ENCODE measurements at places on chromosomes 13 and 19.

DNA sequence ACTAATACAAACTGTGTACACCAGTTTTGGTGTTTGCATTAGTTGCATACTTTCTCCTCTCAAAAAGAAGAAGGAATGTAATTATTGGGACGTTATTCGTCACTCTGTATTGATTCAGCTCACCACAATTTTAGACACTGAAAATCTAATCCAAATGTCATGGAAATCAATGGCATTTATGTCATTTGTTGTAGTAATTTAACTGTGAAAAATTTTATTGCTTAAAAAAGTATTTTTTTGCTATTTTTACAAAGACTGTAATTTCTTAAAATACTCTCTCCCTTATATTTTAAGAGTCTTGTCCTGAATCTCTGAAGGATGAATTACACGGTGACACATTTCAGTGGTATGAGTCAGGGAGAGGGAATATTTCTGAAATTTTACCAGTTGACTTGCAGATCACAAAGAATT is 2117.6 kb downstream of the PCDH9 start:
- DNase-seq: no peak

DNA sequence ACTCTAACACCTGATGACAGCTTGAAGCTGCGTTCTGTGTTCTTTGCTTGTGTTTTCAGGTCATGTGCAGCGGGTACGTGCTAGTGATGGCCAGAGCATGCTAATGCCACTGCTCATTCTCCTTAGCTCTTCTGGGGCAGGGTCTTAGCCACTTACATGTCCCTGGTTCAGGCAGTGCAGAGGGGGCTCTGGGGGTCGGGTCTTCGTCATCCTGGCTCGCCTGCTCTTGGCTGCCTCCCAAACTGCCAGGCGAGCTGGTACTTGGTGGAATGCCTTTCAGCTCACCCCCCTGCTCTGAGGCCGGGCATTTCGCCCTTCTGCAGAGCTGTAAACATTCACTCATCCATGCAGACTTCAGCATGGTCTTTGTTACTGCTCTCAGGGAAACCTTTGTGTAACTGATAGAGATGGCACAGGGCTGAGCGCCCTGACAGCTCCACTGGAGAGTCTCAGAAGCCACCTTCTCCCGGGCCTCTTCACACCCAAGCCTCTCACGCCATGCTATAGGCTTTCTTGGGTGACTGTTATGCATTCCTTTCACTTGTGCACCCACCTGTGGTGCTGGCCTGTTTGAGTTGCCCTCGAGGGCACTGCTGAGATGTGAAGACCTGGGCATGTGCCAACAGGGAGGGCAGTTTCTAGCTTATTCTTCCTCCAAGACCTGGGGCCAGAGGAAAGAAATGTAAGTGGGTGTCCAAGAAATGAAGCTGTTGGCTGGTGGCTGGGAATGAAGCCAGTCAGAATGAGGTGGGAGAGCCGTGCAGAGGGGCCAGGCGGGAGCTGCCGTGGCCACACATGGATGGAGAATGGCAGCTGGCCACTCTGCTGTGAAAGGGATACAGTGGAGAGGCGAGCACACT is 24.4 kb downstream of the FAM124A start:
- DNase-seq: no peak

- peak; percentile 44 for DNase-seq
Measured at GRCh38 chr19:45558399-45558878, 26.2 kb downstream of the OPA3 start.

DNA sequence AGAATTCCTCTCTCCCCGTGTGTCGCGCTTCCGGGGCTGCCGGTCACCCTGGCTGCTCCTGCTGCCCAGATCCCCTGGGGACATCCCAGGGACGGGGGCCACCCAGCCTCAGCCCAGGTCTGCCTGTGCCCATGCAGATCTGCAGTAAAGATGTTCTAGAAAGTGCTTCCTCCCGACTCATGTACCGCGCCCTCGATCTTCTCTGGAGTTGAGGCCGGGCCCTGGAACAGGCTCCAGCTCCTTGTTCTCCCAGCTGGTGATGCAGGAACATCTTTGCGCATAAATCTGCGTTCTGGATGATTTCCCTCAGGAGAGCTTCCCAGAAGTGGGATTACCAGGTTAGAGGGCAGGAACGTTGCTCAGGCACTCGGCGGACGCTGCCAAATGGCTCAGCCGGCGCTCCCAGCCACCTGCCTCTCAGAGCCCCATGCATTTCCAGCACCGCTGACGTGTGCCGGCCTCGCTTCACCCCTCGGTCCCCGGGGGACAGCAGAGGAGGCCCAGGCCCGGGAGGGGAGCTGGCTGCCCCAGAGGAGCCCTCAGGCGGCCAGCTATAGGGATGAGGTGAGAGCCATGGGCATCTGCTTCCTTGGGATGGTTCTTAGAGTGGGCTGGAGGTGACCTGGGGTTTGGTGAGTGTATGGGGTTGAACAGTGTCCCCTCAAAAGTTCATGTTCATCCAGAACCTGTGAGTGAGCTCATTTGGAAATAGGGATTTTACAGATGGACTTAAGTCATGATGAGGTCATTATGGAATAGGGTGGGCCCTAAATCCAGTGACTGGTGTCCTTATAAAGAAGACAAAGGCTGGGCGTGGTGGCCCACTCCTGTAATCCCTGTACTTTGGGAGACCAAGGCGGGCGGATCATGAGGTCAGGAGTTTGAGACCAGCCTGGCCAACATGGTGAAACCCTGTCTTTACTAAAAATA is 42.6 kb downstream of the CRTC1 start:
- DNase-seq: no peak

DNA sequence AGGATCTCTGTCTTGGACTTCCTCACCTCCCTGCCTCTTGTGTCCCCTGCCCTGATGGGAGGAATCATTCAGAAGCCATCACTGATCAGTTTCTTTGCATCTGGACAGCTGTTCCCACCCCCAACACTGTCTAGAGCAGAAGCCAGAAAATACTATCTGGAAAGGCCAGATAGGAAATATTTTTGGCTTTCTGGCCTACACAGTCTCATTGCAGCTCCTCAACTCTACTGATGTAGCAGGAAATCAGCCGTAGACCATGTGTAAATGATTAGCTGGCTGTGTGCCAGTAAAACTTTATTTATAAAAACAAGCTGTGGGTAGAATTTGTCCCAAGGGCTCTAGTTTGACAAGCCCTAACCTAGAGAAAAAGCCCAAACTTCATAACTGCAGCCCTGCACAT is 5.6 kb downstream of the SIGLEC7 start:
- DNase-seq: no peak

- no peak for DNase-seq
Measured at GRCh38 chr13:101453784-101454201, 1.3 kb downstream of the ITGBL1 start.

DNA sequence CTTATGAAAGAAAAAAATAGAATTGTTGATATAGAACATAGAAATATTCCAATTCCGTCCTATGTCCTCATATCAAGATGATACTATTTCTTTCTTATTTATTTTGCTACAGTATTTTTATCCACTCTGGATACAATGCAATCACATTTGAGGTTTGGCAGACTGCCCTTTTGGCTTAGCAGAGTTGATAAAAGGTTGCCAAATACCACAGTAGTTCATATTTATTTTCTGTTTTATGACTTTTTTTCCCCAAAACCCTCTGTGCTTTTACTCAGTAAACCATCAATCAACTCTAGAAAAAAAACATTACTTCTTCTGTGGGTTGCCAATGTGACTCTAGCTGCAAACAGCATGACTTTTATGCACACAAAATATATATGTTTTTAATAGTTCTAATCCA is 424.5 kb downstream of the PCDH9 start:
- DNase-seq: no peak

DNA sequence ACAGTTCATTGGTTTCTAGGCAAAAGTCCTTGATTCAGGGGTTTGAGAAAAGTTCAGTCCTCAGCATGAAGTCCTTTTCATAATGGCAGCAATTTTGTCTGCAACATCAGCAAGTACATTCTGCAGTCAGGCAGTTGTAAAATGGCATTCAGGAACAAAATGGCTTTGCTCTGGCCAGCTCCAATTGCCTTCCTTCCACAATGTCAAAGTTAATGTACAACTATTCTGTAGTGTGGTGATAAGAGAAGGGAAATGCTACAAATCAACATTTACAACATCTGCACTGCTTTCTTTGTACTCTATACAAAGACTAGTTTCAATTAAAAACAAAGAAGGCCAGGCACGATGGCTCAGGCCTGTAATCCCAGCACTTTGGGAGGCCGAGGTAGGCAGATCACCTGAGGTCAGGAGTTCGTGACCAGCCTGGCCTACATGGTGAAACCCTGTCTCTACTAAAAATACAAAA is 1.8 kb upstream of the NEK3 start:
- DNase-seq: no peak

DNA sequence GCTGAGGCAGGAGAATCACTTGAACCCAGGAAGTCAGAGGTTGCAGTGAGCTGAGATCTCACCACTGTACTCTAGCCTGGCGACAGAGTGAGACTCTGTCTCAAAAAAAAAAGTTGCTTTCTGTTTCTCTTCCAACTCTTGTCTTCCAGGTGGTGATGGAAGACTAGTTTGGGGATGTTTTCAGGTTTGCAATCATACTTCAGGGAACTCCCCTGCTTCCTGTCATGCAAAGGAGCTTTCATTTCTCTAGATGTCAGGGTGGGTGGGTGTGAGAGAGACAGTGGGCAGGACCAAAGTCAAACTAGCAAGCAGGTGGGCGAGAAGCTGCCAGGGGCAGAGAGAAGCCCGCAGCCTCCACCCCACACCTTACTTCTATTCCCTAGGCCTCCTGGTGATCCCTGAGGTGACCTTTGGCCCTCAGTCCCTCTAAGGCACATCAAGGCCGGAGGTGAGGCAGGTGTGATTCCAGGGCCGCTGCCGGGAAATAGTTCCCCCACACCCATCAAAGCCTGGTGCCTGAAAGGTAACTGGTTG is 25.7 kb downstream of the CCNE1 start:
- DNase-seq: no peak

DNA sequence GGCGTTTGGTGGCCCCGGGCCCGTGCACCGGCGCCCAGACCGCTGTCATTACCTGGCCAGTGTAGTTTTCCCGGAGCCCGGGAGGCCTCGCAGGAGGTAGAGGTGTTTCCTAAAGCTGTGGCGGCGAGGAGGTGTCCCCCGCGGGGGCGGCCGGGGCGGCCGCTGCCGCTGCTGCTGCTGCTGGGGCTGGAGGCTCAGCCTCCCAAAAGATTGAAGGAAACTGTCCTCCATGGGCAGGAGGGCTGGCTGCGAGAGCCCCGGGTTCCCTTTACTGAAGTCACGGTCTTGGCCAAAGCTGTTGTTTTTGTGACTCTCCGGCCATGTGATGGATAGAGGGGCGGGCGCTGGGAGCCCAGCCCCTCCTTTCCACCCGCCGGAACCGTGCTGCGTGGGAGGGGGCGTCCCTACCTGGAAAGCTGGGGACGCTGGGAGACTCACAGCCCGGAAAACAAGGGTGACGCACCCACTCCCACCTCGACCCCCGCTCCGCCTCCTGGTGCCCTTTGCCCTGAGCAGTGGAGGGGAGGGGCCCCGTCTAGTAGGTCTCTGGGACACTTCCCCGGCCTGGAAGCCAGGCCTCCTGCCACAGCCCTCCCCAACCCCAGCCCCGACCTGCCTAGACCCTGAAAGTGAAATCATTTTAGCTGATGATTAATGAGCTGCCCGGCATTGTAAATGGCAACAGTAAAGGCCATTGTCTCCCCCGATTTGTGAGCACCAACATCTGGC is at the start of gene N4BP2L1:
TSS of gene N4BP2L1 (minus strand) at position 279 of the 729 bp plus-strand sequence. CDS start at position 231, 48 bp downstream.
- peak; percentile 72 for DNase-seq

DNA sequence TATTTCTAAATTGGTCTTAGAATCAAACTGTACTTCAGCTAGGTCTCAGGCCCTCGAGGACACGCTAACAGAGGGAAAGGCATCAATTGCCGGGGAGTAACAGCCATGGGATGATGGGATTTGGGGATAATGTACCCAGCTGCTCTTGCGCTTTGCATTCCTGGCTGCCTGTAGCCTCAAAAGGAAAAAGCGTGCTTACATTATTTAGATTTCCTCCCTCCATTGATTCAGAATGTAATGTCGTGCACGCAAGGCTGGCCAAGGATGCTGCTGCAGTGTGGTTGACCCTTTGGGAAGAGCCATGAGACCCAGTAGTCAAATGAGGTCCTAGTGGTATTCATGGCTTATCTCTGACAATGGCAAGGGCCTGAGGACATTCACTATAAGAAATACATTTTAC is 95.1 kb downstream of the SLC7A1 start:
- no peak for DNase-seq

- no peak for DNase-seq
Measured at GRCh38 chr13:44273991-44274770, 99.4 kb upstream of the SERP2 start.

DNA sequence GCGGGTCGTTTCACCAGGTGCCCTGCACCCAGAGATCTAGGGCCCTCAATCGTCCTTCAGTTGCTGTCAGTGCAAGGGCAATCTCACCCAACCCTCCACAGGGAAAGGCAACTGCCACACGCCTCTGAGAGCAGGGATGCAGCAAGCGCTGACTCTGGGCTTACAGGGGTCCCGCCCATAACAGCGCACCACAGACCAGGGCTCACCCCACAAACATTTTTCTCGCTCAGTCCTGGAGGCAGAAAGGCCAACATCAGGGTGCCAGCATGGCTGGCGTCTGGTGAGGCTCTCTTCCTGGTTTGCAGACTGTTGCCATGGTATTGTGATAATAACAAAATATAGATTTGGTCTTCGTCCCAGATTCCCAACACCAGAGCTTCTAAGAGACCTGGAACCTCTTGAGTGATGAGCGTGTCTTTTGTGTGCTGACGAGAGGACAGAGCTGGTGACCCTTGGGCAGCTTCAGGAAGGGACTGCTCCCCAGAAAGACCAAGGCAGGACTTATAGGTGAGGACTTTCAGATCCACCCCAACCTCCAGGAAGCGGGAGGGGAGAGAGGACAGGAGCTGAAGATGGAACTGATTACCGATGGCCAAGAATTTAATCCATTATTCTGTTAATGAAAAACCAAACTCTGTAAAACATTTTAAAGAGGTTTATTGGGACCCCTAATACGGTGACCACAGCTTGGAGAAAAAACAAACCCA is 51.3 kb downstream of the C13orf46 start:
- DNase-seq: no peak

DNA sequence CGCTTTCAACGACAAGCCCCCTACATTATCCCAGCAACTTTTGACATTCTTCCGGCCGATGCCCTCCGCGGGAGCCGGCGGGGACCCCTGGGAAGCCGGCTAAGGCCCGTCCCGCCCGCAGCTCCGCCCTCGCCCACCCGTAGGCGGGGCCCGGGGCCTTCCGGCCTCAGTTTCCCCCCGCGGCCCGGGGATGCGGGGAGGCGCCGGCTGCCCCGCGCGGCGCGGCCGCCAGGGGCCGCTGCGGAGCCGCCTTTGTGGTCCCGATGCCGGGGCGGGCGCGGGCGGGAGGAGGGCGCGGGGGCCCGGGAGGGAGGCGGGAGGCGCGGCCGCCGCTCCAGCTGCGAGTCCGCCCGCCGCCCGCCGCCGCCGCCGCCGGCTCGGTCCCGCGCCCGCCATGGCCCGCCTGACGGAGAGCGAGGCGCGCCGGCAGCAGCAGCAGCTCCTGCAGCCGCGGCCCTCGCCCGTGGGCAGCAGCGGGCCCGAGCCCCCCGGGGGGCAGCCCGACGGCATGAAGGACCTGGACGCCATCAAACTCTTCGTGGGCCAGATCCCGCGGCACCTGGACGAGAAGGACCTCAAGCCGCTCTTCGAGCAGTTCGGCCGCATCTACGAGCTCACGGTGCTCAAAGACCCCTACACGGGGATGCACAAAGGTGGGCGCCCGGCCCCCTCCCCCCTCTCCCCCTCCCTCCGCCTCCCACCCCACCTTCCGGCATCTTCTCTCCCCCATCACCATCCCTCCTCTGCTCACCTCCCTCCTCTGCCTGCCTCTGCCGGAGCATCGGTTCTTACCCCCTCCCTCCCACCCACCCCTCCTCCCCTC is at the start of gene CELF5:
TSS of gene CELF5 (plus strand) at position 316 of the 823 bp plus-strand sequence. CDS start at position 395, 79 bp downstream.
- DNase-seq: peak; percentile 32
